ENCODE measurements at places on chromosomes 7 and 10.

- DNase-seq: no peak
These were observed 14.5 kb upstream of the ZNF777 start for GRCh38 chr7:149475121-149476045.

- no peak for DNase-seq
These were observed 12.2 kb upstream of the GALNT11 start for GRCh38 chr7:152013230-152013629.

- no peak for DNase-seq
These were observed 221.1 kb downstream of the KCNMA1 start for GRCh38 chr10:77416311-77417135.

GRCh38 chr10:80642661-80643060 is 105.0 kb downstream of the SH2D4B start:
- no peak for DNase-seq

DNA sequence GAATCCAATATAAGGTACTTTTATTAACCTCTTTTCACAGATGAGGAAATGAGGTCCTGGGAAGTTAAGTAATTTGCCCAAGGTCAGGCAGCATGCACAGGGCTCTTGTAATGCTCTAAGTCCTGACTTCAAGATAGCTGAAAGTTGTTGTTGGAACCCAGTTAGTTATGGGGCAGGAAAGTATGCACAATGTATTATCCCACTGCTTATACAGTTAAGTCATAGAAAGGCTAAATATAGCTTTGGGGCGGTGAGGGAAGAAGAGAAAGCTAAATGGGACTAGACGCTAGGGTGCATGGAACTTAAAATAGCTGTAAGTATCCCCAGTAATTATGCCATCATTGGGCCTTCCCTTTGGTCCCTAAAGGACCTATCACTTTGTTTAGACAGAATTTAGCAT is 9.2 kb downstream of the GLCCI1 start:
- no peak for DNase-seq

GRCh38 chr7:139943401-139943800 is 114.3 kb downstream of the TBXAS1 start:
- DNase-seq: no peak

DNA sequence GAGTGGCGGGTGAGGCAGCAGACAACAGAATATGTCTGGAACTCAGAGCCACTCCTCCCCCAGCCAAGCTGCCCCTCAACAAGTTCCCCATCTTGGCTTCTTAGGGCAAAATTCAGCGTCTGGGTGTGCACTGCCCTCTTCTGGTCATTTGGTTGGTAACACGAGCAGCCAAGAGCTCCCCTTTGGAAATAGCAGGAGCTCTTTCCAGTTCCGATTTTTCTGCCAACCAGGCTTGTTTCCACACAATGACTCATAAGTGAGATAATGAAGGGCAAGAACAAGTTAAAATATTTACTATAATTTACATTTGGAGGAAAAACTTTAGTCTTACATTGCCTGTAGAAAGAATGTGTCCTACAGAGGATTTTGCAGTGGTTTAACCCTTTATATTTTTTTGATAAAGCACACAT is 70.5 kb downstream of the ADCYAP1R1 start:
- DNase-seq: peak; percentile 84

GRCh38 chr7:154647625-154648024 is 355.3 kb downstream of the PAXIP1 start:
- DNase-seq: no peak

DNA sequence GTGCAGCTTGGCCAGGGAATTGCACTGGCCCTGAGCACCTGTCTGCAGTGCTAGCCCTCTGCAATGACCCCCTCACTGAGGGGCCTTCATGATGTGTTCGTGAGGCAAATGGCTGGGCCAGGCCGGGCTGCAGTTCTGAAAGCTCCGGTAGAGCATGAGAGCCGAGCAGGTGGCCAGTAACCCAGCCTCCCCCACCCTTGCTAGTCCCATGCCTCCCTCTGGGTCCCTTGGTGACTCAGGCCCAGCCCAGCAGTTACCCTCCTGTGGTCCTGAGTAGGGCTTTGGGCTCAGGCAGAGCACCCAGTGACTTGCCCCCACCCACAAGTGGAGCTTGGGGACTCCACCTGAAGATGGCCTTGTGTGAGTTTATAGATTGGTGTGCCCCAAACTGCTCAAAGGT is 16.1 kb upstream of the CSGALNACT2 start:
- DNase-seq: no peak
